ENCODE measurements at places on chromosomes 11 and 22.

DNA sequence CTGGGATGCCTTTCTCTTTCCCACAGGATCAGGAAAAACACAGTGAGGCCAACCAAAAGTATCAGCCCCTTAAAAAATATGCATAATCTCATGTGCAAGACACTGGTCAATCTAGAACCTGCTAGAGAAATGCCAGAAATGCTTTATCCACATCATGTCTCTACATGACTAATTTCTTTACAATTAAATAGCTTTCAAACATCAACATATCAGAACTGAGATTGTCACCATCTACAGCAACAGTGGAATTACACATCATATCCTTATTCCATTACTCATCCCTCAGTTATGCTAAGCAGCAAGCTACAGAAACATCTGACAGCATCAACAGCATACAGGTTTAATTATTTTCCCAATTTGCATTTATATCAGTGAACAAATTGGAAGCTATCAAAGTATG, 78.8 kb downstream of the DDIAS start:
- no peak for DNase-seq

DNA sequence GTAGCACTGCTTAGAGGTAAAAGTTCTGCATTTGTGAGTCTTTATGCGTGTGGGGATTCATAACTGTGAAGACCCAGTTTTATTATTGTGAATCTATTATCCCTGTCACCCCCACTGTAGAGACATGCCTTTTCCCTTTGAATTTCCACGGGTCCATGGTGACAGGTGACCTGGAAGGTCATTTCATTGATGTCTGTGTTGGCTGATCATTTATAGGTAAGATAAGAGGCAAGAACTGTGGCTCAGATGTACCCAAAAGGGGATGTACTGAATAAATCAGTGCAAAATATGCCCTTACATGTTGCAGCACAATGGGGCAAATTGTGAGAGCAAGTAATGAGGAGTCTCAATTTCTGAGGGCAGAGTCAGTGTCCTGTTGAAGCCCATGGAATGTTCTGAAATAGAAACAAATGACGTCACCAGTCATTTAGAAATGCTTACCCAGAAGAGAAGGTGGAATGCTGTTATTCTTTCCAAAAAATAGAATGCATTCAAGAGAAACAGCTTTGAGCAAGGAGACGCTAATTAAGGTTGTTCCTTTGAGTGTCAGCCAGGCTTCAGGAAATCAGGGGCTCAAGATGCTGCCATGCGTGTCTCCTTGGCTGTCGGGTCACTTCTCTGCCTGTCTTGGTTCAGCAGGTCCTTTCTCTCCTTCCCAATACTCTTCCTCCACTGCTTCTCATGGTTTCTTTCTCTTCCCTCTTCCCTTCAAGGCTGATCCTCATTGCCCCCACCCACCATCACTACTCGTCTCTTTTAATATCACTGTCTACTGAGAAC, 118.7 kb upstream of the E2F8 start:
- no peak for DNase-seq

GRCh38 chr22:37976547-37976946, 7.8 kb downstream of the SOX10 start:
- no peak for DNase-seq

DNA sequence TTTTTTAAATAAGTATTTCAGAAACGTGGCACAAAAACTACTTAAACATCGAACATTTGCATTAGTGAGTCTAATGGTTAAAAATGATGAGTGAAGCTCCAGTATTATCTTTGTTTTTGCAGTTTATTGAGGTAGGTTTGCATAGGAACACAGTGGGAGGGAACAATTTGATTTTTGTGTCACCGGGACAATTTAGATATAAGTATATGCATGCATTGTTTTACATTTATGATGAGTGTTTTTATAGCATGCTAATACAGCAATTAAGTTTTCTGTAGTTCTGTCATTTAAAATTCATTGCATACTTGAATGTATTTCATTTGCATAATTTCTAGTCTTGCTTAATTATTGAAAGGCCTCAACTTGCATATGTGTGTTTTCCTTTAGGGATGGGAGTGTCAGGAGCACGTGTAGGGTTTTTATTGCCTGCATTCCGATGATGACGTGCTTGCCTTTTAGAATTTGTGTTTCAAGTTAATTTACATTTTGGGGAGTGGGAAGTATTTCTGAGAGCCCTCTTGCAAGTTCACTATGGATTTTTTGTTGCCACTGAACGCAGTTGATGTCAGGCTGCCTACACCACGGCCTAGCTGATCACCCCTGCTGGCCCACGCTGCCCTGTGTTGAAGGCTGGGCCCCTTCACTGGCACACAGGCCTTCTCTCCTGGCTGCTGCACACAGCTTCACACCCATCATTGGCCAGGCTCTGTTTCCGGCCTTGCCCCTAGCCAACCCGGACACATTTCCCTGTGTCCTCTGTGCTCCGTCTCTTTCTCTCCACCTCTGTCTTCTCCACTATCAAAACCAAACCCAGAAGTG, 120.9 kb downstream of the TBC1D22A start:
- DNase-seq: no peak

GRCh38 chr11:126756421-126756820, 244.1 kb downstream of the KIRREL3 start:
- no peak for DNase-seq

GRCh38 chr11:68312117-68312779, at the start of gene LRP5:
Gene LRP5, plus strand, starts transcription at chr11:68312591. Its CDS starts 124 bp downstream, at chr11:68312715.
- DNase-seq: no peak

GRCh38 chr22:39943337-39943736, 16.9 kb upstream of the TMA7B start:
- no peak for DNase-seq

GRCh38 chr11:33779849-33780528, 5.7 kb upstream of the FBXO3 start:
- DNase-seq: no peak

GRCh38 chr11:108562746-108563581, 30.6 kb downstream of the EXPH5 start:
- no peak for DNase-seq

GRCh38 chr22:24086310-24086709, 75.2 kb downstream of the CABIN1 start:
- no peak for DNase-seq

DNA sequence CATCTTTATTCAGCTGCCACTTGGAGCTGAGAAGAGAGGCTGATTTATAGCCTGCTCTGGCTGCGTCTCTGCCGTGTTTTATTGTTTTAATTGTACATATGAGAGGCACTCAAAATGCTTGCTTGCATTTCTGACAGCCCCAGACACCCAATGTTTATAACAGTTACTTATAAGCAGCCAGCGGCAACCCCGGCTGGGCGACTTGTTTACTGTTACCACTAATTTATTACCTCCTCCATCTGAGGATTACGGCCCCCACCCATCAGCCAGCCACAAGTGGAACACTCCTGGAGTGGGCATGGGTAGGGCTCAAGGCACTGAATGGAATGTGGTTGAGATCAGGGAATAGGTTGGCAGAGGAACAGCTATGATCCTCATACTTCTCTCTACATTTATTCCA, 61.2 kb downstream of the CLPB start:
- DNase-seq: no peak

DNA sequence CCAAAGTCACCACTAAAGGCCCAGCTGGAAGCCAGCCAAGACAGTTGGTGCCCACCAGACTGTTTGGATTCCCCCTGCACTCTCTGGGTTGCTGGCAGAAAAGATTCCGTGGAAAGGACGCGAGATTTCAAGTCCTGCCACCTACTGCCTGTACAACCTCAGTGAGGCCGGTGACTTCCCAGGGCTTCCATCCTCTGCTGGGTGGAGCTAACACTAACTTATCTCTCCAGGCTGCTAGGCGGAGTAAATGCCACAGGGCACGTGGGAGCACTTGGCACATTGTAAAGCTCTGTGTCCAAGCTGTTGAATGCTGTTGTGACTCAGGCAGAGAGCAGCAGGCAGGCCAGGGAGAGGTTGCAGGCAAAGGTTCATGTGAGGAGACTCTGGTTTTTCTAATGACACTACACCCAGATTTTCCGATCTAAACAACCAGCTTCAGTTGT, 50.9 kb upstream of the CDON start:
- DNase-seq: no peak

DNA sequence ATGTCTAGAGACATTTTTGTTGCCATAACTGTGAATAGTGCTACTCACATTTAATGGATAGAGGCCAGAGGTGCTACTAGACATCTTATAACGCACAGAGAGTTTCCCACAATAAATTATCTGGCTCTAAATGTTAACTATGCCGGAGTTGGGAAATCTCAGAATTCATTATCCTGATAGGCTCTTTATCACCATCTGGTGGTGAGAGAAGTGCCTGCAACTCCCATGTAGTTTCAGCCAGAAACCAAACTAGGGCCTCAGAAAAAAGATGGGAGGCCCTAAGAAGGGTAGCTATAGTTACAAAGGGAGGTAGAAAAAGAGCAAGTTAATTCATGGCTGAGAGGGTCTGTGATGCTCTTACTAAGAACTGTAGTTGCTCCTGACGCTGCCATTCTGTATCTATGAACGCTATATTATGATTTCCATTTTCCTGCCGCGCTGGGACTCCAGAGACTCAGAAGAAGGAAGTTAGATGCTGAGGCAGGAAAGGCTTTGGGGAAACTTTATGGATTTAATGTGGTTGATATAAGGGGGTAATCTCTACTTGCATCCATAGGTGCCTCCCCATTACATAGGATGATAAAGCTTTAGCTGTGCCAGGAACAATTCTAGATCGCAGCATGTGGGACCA, 22.9 kb upstream of the MRPL17 start:
- no peak for DNase-seq

GRCh38 chr11:46529095-46529905, 64.5 kb downstream of the AMBRA1 start:
- DNase-seq: no peak

DNA sequence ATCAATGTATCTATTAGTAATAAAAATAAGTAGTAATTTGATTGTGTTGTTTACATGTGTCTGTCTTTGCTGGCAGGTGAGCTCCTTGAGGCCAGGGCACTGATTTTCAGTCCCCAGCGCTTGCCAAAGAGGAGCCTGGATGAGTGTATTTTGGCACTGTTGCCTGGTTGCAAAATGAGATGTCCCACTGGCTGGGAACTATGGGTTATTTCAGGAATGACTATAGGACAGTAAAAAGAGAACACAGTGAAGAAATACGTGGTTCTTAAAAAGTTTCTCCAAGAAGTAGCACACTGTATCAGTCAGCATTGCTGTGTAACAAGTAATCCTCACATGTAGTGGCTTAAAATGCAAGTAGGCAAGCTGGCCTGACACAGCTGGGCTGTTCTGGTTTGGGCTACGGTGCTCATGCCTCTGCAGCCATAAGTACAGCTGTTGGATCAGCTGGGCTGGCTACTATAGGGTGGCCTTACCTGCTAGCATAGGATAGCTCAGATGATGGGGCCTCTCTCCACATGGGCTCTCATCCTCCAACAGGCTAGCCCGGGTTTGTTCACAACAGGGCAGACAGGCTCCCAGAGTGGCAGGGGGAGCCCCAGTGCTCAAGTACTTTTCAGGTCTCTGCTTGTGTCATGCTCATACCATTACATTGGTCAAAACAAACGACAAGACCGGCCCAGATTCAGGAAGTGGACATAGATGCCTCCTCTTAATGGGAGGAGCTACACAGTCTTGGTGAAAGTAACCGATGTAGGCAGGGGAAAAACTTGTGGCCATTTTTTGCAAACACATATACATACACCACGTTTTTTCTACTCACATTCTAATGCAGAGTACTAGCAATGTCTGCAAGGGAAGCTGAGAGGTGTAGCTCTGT, 399.1 kb downstream of the LARGE1 start:
- DNase-seq: no peak

DNA sequence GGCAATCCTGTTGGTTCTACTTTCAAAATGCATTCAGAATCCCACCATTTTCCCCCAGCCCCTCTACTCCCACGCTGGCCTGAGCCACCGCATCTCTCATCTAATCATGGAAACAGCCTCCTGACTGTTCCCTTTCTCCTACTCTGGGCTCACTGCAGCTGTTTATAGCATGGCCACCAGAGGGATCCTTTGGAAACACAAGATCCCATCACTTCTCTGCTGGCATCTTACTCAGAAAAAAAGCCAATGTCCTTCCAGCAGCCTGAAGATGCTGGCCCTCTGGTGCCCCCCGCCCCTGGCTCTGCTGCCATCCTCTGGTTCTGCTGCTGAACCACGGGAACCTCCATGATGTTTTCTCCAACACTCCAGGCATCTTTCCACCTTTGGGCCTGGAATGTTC, 11.1 kb downstream of the MS4A8 start:
- DNase-seq: no peak

- no peak for DNase-seq
Measured at GRCh38 chr22:22700631-22701030, 56.2 kb downstream of the GGTLC2 start.

GRCh38 chr22:46447906-46448305, 89.5 kb downstream of the CELSR1 start:
- no peak for DNase-seq

- DNase-seq: no peak
Measured at GRCh38 chr11:36447947-36448346, 62.1 kb downstream of the TRAF6 start.

DNA sequence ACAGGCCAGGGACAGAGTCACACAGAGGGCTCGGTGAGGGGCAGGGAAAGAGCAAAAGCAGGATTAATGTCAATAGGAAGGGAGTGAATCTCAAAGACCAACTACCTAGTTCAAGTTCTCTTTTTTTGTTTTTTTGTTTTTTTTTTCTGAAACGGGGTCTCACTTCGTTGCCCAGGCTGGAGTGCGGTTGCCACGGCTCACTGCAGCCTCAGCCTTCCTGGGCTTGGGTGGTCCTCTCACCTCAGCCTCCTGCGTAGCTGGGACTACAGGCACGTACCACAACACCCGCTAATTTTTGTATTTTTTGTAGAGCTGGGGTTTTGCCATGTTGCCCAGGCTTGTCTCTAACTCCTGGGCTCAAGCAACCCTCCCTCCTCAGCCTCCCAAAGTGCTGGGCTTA, 9.7 kb upstream of the BCL9L start:
- DNase-seq: no peak

DNA sequence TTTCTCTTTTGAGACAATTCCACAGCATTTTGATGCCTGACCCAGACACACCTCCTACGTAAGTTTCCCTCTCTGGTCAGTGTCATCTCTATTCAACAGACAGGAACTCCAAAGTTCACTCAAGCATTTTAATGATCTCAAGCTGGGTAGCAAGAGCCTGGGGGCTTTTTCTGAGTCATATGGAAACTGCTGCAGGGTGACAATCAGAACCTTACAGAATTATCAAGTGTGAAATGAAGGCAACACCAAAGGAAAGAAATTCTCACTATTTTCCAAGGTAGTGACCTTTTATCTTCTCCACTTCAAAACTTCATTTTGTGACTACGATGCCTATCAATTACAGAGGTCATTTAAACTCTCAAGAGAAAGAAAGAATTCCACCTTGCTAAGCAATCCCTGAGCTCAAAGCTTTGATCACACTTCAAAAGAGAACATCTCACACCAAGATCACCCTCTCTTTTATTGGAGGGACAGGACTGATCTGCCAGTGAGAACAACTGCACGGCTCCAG, 229.0 kb upstream of the ZC3H12C start:
- DNase-seq: no peak

DNA sequence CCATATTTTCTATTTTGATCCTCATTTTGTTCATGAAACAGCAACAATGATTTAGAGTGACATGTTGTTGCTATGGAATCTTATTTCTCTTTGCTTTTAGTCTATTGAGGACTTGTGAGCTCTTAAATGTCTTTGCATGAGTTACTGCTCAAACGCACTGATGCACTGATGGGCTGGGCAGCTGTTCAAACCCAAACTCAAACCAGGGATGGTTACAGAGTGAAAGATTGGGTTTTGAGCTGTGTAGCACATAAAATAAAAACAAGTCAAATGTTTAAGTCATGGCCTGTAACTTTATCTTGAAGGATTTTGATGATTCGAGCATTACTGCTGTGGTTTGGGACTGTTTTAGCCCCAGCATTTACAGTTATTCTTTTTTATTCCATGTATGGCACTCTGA, 20.1 kb upstream of the NCAM1 start:
- DNase-seq: no peak

- no peak for DNase-seq
Measured at GRCh38 chr11:5324197-5324596, at the start of gene OR51B2. Gene OR51B2, minus strand, starts transcription at chr11:5324297. Its CDS starts 0 bp downstream, at chr11:5324297.

Measured in cortex of kidney (tissue), 1 donor.